Testis (tissue), 5 donors: ENCODE measurements at places on chromosomes 3 and 15.

DNA sequence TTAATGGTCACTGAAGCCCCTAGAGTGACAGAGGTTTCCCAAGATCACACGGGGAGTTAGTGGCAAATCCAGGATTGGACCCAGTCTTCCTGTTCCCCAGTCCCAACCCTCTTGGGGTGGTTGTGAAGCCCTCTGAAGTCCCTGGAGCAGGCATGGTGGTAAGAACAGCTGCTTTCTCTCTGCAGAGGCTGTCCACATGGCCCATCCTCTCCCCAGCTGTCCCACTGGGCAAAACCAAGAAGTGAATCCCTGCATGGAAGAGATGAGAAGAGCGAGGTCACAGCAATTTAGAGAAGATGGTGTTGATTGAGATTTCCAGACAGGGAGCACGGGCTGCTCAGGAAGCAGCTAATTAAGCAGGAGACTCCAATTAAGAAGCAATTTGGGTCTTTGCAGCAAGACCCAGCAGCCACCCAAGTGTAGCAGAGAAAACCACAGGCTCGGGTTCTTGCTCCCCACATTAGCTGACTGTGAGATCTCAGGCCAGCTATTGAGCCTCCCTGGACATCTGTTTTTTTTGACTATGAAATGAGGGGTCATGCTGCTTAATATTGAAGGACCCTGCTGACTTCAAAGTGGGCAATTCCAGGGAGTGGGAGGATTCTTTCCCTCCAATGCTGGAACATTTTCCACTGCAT, 14.8 kb upstream of the HDAC11 start:
- no peak for DNase-seq

DNA sequence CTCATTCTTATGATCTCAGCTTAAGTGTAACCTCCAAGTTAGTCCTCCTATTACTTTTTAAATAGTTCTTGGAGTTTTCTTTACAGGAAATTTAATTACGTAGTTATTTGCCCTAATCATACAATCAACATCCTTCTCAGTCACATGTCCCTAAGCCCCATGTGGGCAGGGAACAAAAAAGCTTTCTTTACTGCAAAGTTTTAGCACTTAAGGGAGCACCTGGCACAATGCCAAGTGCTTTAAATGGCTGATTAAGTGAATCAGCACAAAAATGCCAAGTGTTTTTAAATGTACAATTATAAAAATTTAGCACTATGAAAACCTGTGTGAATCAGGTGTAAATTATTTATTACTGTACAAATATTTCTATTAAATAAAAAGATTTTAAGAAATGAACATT, 445.3 kb downstream of the C3orf38 start:
- DNase-seq: no peak

GRCh38 chr15:64009241-64009640, 37.0 kb downstream of the DAPK2 start:
- no peak for DNase-seq

GRCh38 chr3:58874248-58874741, 175.5 kb downstream of the CFAP20DC start:
- DNase-seq: no peak

GRCh38 chr3:158093526-158093925, 12.7 kb downstream of the SHOX2 start:
- DNase-seq: no peak

DNA sequence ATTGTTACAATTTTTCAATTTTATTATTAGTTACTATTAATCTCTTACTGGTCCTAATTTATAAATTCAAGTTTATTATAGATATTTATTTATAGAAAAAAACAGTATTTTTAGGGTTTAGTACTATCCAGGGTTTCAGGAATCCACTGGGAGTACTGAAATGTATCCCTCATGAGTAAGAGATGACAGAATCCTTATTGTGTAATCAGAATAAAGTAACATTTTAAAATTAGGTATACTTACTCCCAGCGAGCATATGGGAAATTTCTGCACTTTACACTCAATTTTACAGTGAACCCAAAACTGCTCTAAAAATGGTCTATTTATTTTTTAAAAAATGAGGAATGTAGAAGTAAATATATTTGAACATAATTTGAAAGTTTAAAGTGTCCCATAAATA, 202.7 kb downstream of the CGGBP1 start:
- DNase-seq: no peak

DNA sequence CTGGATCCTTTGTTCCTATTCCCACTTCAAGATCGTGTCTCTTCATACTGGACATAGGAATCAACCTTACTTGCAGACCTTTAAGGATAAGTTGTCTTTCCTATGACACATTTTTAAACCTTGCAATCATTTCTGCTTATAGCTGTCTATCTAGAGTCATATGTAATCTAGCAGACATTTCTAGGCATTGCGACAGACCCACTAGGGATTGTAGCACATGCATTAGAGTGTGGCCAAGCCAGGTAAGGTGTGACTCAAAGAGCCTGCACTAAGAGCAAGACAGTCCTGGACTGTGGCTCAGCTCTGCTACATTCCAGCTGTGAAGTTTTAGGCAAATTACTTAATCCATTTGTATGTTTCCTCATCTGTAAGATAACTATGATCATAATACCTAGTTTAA, 38.8 kb upstream of the BFSP2 start:
- no peak for DNase-seq

- DNase-seq: no peak
Measured at GRCh38 chr3:41933154-41933676, 28.7 kb downstream of the ULK4 start.
